SK-N-DZ (cell line): ENCODE measurements at places on chromosomes 1 and 21.

DNA sequence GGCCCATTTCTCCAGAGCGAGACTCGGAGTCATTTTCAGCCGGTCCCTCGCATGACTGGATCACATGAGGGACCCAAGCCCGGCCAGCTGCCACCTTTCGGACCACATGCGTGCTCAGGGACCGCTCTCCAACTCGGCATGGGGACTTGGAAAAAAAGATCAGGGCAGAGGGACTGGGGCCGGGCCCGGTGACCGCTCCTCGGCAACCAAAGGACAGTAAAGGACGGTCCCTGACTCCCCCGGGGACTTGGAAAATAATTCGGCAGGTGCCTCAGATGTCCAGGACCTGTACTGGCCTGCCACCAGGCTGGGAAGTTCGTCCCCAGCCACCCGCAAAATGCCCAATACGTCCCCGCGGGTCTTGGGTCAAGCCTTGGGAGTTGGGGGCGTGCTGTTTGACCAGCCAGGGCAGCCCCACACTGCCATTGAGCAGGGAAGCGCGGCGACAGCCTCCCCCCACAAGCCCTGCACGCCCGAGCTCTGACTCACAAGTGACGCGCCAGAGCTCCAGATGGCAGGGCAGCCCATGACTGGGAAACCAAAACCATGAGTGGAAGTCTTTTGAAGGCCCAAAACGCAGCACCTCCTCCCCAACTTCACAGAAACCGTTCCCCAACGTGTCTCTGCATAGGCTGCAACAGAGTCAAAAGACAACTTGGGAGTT is 134.5 kb downstream of the LIPI start:
- DNase-seq = no peak

- no peak for DNase-seq
Observed at GRCh38 chr1:2067981-2068380, 17.8 kb downstream of the PRKCZ start.

GRCh38 chr1:39529901-39530535 is 38.6 kb downstream of the BMP8A start:
- no peak for DNase-seq

DNA sequence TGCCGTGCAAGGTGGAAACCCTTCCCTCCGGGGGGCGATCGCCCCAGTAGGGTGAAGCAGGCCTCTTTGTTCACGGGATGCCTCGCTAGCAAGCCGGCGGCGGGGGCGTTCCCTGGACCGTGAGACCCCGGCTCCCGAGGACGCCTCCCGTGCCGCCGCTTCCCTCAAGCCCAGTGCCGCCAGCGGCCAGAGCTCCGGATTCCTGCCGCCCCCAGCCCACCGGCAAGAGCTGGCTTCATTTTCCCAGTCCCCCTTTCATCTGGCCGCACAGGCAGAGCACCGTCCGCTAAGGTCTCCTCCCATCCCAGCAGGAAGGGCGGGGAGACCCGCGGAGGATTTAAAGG is 16.3 kb downstream of the IER5 start:
- DNase-seq = peak; percentile 59

DNA sequence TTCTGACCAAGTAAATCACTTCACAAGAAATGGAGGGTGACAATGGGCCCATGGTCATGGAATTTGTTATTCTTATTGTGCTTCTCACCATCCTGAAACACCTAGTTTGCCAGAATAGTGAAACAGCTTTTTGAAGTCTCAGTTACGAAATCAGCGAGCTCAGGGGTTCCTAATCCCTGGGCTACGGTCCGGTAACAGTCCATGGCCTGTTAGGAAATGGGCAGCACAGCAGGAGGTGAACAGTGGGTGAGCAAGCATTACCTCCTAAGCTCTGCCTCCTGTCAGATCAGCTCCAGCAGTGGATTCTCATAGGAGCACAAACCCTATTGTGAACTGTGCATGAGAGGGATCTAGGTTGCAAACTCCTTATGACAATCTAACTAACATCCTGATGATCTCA is 1356.3 kb downstream of the KCNT2 start:
- DNase-seq = no peak

- no peak for DNase-seq
Observed at GRCh38 chr1:183821309-183821888, 16.5 kb downstream of the RGL1 start.

DNA sequence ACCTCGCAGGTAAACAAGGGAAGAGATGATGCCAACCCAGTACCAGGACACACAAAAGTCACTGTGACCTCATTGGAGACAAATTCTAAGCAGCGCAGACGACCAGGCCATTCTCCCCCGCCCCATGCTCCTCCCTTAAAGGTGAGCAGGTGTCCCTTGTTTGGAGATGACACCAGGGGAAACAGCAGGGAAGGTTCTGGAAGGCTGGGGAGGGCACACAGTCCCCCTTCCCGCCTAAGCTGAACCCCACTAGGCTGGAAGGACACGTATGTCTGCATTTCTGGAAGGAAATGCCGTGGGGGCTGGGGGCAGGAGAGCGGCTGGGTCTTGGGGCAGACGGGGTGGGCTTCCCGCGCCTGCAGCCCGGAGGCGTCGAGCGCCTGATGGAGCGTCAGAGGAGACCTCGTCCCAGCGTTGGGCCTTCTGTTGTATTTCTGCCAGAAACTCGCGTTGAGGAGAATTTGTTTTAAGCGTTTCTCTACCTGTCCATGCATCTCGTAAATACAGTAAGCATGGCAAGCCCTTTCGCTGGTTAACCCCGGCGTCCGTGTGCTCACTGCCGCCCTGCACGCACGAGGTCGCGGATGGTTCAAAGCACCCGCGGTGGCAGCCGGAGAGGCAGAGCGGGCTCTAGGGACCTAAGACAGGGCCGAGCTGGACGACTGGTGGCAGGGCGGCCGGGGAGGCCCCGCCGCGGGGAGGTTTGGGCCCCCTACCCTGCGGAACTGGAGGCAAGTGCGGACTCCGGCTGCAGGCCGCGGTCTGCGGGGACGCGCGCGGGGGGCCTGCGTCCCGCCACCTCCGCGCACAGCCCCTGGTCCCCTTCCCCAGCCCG is 1.2 kb upstream of the LHX4 start:
- DNase-seq = peak; percentile 41

DNA sequence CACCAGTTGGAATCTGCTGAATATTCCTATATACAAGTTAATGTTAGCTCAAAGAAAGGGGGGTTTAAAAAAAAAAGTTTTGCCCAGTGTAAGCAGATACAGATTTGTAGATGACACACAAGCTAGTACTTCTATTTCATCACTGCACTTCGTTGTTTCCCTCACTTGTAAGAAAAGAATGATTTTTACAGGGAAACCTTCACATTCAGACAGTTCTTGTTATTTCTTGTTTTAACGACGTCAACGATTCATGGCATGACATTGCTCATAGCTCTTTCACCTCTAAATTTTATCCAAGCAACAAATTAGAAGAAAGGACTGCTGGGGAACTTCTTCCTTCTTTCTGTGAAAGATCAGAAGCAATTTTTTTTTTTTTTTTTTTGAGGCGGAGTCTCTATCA is 25.7 kb upstream of the C1orf105 start:
- DNase-seq = no peak

DNA sequence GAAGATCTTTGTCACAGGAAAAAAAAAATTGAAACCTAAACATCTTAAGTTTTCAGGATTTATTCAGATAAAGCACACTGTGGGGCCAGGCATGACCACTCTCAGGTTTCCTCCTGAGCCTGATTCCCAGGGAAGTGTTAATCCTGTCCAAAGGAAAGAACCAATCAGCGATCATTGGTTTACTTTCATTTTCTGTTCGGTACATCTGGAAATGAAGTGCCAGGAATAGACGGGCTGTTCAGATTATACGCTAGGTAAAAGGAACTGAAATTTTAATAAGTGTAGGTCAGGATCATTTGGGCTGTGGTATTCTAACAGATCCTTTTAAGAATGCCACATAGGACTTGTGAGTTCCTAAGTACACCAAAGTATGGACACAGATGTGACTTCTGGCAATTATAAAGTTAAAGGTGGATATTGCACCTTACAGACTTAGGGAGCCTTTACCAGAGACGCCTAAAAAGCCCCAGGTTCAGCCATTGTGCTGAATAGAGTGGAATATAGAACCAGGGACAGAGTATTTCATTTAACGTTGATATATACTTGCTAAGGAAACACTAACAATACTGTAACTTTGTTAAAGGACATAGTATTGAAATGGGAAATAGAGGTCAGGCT is 9.3 kb upstream of the CACYBP start:
- no peak for DNase-seq

- DNase-seq = no peak
Observed at GRCh38 chr1:234302354-234302962, 70.8 kb upstream of the COA6 start.
